ENCODE measurements at places on chromosomes 5 and 9.

DNA sequence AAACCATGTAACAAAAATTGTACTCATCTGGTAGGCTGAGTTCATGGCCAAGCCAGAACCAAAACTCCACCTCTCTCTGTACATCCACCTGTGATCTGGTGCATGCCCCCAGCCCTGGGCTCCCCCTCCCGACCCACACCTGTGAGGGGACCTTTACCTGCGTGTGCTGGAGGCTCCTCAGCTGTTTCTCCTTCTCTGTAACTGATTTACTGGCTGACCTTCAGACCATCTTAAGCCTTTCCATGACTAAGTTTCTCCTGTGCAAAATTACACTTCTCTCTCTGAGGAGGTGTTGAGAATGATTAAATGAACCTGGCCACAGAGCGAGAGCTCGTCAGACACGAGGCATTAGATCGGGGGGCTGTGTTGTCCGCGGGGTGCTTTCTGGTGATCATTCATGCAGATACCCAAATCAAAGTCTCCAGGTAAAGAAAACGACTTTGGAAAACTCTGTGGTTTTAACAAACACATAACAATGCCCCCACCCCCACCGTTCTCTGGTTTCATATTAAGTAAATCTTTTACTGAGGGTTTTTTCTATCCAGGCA, 136.4 kb downstream of the SEMA5A start:
- DNase-seq = no peak

GRCh38 chr5:170380361-170380951, 8.7 kb downstream of the KCNMB1 start:
- no peak for DNase-seq

- DNase-seq = no peak
Observed at GRCh38 chr9:119092125-119092524, 277.1 kb downstream of the BRINP1 start.

GRCh38 chr9:106467113-106467864, 395.7 kb upstream of the ZNF462 start:
- no peak for DNase-seq

GRCh38 chr5:9112520-9113291, 433.2 kb downstream of the SEMA5A start:
- DNase-seq = no peak

DNA sequence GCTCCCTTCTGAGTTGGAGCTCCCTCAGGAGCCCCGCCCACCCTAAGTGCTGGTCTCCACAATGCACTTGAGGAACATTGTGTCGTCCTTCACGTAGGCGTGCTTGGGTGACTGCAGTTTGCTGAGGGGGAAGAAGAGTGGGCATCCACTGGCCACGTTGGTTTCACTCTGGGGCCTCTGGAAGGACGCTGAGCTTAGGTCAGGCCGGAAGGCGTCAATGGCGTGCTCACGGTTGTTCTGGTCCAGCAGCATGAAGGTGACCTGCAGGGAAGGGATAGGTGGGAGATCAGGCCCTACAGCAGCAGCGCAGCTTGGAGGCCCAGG, 21.7 kb downstream of the TRAF1 start:
- no peak for DNase-seq

All from stimulated activated CD4-positive, alpha-beta T cell treated with anti-CD3 and anti-CD28 coated beads, Interleukin-4, amount 100 ng/mL, for 24 hours (primary cell).